Activated T-cell treated with anti-CD3 and anti-CD28 coated beads, Interleukin-2, amount 50 U/mL, for 48 hours (primary cell): ENCODE measurements at places on chromosomes 16 and 17.

GRCh38 chr17:6608321-6608720 is 32.2 kb downstream of the KIAA0753 start:
- no peak for DNase-seq

- DNase-seq: no peak
These were observed 9.4 kb downstream of the WNT3 start for GRCh38 chr17:46809110-46809571.

DNA sequence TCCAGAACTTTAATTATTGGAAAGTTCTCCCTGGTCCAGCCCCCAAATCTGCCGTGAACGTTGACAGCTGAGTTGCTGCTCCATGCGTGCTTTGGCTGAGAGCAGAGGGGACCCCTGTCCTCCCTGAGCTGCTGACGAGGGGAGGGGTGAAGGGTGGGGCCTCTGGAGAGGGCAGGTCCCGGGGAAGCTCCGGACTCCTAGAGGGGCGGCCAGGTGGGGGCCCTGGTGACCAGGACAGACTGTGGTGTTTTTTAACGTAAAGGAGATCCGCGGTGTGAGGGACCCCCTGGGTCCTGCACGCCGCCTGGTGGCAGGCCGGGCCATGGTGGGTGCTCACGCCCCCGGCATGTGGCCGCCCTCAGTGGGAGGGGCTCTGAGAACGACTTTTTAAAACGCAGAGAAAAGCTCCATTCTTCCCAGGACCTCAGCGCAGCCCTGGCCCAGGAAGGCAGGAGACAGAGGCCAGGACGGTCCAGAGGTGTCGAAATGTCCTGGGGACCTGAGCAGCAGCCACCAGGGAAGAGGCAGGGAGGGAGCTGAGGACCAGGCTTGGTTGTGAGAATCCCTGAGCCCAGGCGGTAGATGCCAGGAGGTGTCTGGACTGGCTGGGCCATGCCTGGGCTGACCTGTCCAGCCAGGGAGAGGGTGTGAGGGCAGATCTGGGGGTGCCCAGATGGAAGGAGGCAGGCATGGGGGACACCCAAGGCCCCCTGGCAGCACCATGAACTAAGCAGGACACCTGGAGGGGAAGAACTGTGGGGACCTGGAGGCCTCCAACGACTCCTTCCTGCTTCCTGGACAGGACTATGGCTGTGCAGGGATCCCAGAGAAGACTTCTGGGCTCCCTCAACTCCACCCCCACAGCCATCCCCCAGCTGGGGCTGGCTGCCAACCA is at the start of gene MC1R:
TSS of gene MC1R (plus strand) at position 410 of the 895 bp plus-strand sequence. CDS start at position 807, 397 bp downstream.
- peak; percentile 53 for DNase-seq

- peak; percentile 71 for DNase-seq
These were observed 610 bp downstream of the PIK3R5 start for GRCh38 chr17:8964801-8965393.

DNA sequence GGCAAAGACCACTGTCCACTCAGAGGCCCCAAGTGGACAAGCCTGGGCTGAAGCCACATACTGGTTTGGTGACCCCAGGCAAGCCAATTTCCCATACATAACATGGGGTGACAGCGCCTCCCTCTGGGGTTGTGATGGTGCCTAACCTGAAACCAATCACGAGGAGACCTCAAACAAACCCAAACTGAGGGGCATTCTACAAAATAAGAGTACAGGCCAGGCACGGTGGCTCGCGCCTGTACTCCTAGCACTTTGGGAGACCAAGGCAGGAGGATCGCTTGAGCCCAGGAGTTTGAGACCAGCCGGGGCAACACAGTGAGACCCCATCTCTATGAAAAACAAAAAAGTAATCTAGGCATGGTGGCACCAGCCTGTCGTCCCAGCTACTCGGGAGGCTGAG is 3.6 kb downstream of the P2RX5 start:
- no peak for DNase-seq

GRCh38 chr16:87303431-87303930 is 13.7 kb downstream of the C16orf95 start:
- no peak for DNase-seq

- peak; percentile 69 for DNase-seq
These were observed 486 bp downstream of the PIGS start for GRCh38 chr17:28570716-28571360.

DNA sequence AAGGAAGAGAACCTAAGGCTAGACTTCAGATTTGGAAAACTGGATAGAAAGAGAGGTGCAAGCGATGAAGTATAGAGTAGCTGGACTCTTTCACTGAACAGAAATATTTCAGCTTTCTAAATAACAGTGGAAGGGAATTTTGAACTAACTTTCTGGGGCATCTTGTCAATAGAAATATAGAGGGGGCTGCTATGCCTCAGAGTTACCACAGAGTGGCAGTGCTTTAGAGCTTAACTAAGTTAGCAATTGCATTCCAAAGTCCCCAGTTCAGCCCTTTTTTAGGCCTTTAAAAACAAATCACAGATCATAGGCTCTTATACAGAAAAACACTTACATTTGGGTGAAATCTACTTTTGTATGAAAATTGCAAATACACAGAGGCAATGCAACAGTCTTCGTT is 154.2 kb upstream of the CDH8 start:
- no peak for DNase-seq

GRCh38 chr16:65481956-65482355 is 360.1 kb upstream of the CDH11 start:
- DNase-seq: no peak

DNA sequence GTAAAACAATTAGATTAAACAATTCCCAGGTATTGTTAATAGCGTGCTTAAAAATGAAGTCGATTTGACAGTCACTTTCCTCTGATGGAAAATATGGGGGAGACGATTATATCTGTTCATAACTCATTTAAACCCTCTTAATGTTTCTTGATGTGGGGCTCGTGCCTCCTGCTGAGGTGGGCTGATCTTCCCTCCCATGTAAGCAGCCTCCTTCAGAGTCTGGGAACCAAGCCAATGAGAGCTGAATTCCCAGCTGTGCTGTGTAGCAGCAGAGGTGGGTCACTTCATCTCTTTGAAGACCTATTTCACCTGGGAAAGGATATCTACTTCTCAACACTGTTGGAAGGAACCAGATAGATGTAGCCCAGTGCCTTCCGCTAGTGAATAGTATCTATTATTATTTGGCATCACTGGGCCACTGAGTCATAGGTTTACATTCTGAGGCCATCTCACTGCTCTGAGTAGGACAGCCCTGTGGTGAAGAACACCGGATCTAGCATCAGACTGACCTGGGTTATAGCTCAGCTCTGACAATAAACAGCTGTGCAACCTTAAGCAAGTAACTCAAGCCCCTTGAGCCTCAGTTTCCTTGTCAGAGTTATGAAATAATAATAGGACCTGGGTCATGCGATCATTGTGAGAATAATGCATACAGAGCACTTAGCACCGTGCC is 85.3 kb upstream of the C16orf82 start:
- DNase-seq: no peak

- no peak for DNase-seq
These were observed 143.7 kb downstream of the PMP22 start for GRCh38 chr17:15121426-15121825.

DNA sequence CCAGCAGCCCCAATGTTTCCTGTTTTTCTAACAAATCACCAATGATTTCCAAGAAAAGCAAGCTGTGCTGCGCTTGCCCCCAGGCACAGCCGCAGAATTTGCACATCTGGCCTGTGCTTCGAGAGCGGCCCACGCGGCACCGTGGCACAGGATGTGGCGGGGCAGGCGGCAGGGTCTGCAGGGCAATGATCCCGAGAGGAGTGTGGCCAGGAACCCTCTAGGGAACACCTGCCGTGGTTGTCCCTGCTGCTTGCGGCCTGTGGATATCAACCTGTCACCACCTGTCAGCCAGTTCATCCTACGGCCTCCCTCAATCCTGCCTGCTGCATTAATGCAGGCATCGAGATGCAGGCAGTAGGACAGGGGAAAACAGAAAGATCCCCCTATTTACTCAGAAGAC is 24.0 kb downstream of the PIK3R5 start:
- DNase-seq: peak; percentile 83

- DNase-seq: no peak
These were observed 1.1 kb downstream of the KANSL1 start for GRCh38 chr17:46192189-46192438.

- no peak for DNase-seq
These were observed 47.9 kb upstream of the SREBF1 start for GRCh38 chr17:17884391-17885357.

- DNase-seq: no peak
These were observed 21.0 kb downstream of the ACE start for GRCh38 chr17:63497708-63498483.

- no peak for DNase-seq
These were observed 50.3 kb downstream of the SCNN1G start for GRCh38 chr16:23232806-23233205.

DNA sequence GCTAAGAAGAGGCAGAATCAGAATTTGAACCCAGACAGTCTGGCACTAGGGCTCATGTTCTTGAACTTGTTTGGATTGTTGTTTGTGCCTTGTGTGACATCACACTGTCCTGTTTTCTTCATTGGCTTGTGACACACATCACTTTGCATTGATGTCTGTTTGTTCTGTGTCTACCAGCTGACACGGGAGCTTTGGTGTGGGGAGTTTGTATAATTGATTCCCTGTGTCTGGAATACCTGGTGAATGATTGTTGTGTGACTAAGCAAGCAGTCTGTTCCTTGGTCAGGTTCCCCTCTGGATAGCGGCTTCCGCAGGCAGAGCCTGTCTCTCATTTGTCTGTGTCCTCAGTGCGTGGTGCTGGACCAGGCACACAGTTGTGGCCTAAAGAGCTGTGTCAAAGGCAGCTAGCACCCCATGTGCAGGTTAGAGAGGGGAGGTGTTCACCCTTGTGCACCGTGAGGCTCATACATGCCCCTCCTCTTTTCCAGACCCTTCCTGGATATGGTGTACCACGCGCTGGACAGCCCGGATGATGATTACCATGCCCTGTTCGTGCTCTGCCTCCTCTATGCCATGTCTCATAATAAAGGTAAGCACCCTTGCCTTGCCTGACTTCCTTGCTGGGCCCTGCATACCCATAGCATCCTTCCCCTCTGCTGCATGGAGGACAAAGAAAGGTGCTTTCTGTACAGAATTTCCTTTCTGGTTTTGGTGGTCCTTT is 80.1 kb downstream of the CLEC16A start:
- peak; percentile 59 for DNase-seq

DNA sequence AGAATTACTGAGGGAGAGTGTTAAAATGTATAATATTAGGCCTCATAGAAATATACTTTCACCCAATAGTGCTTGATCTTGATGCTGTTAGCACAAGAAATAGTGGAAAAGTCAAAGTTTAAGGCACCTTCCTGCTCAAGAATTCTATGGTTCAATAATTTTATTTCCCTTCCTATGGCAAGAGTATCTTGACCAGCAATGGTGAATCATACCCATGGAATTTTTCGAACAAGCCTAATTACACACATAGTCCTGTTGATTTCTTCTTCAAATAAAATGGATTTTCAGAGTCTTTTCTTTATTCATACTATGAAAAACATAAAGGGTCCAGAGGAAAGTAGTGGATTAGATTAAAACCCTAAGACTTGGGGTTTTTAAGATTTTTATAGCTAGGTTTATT is 810.6 kb downstream of the CDH11 start:
- no peak for DNase-seq

GRCh38 chr17:8175795-8176196 is 384 bp downstream of the TMEM107 start:
- DNase-seq: no peak

GRCh38 chr16:71230122-71230845 is at the start of gene HYDIN:
Gene HYDIN (minus strand): TSS chr16:71230722. CDS start chr16:71186895, 43,827 bp downstream.
- DNase-seq: peak; percentile 47

GRCh38 chr17:79907850-79908249 is 68.6 kb upstream of the CBX4 start:
- no peak for DNase-seq

DNA sequence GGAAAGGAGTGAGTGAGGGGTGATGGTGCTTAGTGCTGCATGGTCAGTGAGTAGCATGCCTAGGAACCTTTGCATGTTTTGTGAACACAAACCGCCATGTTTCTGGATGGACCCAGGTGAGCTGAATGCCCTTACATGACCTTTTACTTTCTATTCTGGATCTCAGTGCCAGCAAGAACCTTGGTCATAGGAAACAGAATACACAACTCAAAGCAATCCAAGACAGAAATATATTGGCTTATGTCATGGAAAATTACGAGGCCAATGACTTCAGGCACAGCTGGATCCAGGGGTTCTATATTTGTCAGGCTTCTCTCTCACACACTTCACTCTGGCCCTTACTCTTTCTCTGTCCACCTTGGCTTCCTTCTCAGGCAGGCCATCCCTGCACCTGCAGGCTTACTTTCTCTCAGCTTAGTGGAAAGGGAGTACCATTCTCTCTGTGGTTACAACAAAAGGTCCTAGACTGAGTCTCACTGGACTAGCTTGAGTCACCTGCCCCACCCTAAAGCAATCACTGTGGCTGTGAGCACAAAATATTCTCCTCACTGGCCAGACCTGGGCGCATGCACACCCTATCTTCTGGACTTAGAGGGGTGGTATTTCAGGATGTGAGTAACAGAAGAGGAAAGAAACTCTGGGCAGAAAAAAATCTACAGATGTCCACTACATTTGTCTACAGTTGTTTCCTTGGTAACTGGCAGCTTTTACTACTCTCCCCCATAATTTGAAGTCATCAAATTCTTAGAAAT is 20.4 kb upstream of the CPNE2 start:
- DNase-seq: no peak

- no peak for DNase-seq
These were observed 29.2 kb upstream of the NKD1 start for GRCh38 chr16:50519001-50519400.

- DNase-seq: no peak
These were observed 135.5 kb upstream of the WSB1 start for GRCh38 chr17:27158382-27158781.

DNA sequence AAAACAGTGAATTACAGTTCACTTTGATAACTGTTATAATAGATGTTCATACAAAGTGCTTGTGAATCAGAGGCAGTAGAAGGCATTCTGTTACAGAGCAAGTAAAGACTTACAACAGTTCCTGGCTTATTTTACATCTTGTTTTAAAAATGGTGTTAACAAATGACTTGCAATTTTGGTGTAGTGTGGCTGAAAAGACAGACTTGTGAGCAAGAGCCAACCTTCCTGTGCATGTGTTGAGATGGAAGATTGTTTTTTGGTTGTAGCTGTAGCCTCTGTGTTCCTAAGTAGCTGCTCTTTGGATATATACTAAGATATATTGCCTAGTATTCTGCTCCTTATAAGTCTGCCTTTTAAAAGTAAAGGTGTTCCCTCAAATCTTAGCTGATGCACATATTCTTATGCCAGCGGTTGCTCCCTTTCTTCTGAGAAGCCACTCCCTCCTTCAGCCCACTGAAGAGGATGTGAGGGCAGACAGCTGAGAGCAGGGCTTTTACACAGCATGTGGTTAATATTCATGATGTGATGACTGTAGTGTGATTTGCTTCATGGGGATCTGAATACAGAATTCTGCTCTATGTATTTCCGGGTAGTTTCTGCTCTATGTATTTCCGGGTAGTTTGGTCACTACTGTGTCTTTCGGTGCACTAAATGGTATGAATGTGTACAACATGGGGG is 182.3 kb downstream of the PHKB start:
- no peak for DNase-seq
